HepG2 (cell line): ENCODE measurements at places on chromosomes 1 and 21. TPM values are rescaled to one million over a fixed set of nuclear protein-coding genes. Genes with fewer than 3 reads are reported as not detected.
A peak's percentile ranks its signal among the peaks of the same experiment; 100 is the strongest.

The OR2T35 gene
- total RNA-seq: not detected in 2 replicates

The SH3GLB1 gene
- 41.5 and 55.7 TPM in 2 replicates for total RNA-seq

The CLDN8 gene
- not detected in 2 replicates for total RNA-seq

The OPRD1 gene
- 0.02 TPM in 1 of 2 replicates, not detected in the other for total RNA-seq

DNA sequence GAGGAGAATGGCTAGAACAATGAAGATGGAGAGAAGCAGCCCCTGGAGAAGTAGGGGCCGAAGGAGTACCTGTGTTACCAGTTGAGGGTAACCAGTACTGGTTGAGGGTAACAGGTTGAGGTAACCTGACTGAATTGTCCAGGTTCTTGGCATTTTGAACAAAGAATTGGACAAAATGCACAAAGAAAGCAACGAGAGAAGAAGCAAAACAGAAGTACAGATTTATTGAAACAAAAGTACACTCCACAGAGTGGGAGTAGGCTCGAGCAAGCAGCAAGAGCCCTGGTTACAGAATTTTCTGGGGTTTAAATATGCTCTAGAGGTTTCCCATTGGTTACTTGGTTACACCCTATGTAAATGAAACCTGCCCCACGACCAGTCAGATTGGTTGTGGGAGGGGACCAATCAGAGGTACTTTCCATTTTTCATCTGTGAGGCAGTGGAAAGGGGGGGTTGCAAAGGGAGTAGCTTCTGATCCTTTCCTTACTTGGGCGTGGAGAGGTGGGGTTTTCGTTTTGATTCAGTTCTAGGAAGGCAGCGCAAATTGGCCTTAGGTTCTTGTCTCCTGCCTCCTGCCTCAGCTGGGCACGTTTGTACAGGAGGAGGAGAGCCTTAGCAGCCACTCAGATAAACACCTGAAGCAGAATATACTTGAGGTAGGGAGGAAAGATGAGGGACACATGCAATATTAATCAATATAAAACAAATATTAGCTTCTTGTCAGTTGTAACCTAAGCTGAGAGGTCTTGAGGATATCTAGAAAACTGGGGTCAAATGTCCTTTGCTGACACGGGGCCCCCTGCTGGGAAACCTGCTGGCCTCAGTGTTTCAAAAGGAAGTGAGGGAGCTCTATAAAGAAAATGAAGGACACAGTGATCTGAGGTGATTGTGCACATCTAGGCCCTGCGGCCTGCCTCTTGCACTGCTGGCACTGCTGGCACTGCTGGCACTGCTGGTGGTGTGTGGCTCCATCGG lies 14.3 kb upstream of the LSM10 start:
- peak; percentile 17 for DNase-seq

DNA sequence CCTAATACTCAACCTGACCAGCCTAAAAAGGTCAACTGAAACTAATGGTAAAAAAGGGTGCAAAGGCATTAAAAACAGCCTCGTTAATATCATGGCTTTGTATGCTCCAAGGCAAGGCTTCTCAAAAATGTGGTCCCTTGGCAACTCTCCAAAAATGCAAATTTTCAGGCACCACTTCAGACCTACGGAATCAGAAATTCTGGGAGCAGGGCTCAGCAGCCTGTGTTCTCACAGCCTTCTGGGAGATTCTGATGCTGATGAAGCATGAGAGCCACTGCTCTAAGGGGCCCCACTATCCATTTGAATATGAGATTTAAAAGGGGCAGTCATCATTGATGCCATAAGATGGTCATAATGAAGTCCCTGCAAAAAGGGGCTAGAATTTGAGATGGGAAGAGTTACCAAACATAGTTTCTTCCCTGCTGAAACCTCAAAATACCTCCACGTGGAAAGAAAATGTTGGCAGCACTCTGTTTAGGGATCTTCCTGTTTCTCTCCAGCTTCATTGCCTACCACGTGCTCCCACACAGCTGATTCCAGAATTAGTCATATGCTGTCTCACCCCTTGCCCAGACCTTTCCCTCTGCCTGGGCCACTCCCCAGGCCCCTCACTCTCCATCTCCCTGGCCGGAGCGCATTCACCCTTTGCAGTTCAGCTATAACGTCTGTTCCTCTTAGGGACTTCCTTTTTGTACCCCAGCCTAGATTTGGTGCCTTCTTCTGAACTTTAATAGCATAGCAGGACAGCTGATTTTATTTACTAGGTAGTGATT lies 46.7 kb downstream of the PHC2 start:
- no peak for DNase-seq

GRCh38 chr1:116558140-116558549 lies 12.7 kb downstream of the CD58 start:
- no peak for DNase-seq

DNA sequence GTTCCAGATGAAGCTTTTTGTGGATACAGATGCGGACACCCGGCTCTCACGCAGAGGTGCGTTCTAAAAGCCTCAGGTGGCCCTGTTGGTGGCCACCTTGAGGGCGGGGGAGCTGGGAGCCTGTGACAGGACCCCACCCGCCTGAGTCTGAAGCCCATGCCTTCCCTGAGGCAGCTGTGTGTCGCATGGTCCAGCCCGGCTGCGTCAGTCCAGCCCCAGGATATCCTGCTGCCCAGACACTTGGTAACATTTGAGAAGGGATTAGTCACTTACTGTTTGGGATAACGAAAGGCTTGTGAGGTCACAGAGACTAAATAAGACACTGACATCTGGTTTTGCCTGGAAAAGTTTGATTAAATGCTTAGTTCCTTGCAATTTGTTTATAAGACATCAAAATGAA lies 68.9 kb downstream of the UCK2 start:
- no peak for DNase-seq

- DNase-seq: no peak
Measured at GRCh38 chr21:27202301-27202700, 235.4 kb upstream of the ADAMTS5 start.

- DNase-seq: no peak
Measured at GRCh38 chr1:162976628-162977027, 92.5 kb upstream of the RGS4 start.
